ENCODE measurements at places on chromosomes 11 and 22. TPM values are rescaled to one million over a fixed set of nuclear protein-coding genes. Genes with fewer than 3 reads are reported as not detected.

GRCh38 chr22:37497062-37497599 is 10.9 kb upstream of the MFNG start:
- no peak for DNase-seq

- DNase-seq: no peak
Observed at GRCh38 chr11:108524422-108524821, 26.2 kb upstream of the POGLUT3 start.

DNA sequence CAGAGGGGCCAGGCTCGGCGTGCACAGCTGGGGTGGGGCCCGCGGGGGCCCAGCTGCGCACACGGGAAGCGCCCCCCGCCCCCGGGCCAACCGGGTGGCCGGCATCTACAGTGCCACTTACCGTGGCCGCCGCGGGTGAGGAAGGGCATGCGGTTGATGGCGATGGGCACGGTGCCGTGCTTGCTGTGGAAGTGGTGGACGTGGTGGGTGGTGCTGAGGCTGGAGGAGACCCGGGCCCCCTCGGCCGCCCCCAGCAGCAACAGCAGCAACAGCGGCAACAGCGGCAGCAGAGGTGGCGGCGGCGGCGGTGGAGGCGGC is 51.4 kb downstream of the SLC22A12 start:
- DNase-seq: no peak

DNA sequence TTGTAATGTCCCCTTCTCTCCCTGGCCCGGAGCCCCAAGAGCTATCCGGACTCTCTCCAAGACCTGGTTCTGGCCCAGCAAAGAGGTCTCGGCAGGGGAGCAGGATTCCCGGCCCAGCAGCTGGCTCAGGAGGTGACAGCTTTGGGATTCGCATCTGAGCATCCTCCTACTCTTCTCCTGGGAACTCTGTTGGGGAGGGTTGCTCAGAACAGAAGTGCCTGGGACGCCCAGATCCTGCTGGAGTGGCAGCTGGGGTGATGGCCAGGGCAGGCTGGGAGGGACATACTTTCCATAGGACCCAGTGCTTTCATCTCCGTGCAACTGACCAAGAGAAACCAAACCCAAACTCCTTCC is 83.6 kb upstream of the PRODH start:
- DNase-seq: no peak

- no peak for DNase-seq
Observed at GRCh38 chr11:63622323-63622722, 8.1 kb upstream of the PLAAT3 start.

DNA sequence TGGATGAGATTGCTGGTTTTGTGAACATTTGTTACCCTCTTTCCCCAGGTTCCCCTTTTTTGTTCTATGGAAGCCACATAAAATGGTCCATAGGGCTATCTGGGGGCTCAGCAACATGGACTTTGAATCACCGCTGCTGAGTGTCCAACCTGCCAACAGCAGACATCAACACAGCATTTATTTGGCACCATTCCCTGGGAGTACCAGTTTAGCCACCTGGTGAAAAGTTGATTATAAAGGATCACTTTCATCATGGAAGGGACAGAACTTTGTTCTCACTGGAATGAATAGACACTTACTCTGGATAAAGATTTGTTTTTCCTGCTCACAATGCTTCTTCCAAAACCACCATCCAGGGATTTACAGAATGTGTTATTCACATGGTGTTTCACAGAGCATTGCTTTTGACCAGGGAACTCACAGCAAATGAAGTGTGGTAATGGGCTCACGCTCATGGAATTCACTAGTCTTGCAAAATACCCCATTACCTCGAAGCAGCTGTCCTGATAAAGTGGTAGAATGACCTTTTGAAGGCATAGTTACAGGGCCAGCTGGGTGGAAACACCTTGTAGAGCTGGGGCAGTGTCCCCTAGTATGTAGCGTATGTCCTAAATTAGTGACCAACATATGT is 43.9 kb downstream of the ADM start:
- no peak for DNase-seq

- DNase-seq: no peak
Observed at GRCh38 chr11:28632338-28632737, 524.1 kb downstream of the METTL15 start.

- DNase-seq: peak; percentile 50
Observed at GRCh38 chr22:46070215-46070802, 80.0 kb upstream of the PPARA start.

- no peak for DNase-seq
Observed at GRCh38 chr22:35098921-35099320, 33.0 kb downstream of the ISX start.

- DNase-seq: no peak
Observed at GRCh38 chr22:44730022-44730393, 22.4 kb upstream of the ARHGAP8 start.

DNA sequence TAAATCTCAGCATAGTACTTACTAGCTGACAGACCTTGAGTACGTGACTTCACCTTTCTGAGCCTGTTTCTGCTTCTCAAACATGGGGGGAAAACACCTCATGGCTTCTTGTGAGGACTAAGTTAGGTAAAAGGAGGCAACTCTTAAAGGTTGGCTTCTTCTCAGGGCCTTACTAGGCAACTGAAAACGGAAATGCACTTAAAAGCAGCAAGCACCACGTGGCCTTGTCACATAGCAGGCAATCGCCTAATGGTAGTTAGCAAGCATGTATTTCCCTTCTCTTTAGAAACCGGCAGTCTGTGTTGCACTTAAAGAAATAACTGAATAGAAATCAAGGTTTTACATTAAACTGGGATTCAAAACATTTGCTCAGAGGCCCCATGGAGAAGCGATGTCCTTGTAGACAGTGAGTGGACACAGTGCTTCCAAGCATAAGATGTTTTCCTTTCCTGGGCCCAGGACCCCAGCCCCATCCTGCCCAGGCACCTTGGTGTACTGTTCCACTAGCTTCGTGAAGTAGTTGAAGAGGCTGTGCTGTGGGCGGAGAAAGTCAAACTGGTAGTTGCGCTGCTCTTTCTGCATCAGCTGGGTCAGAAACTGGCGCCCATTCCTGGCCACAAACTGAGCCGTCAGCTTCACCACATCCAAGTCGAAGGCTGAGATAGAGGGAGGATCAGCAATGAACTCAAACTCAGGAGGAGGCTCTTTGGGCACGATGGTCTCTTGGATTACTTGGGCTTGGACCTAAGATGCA is 12.1 kb downstream of the SF3A1 start:
- peak; percentile 86 for DNase-seq

DNA sequence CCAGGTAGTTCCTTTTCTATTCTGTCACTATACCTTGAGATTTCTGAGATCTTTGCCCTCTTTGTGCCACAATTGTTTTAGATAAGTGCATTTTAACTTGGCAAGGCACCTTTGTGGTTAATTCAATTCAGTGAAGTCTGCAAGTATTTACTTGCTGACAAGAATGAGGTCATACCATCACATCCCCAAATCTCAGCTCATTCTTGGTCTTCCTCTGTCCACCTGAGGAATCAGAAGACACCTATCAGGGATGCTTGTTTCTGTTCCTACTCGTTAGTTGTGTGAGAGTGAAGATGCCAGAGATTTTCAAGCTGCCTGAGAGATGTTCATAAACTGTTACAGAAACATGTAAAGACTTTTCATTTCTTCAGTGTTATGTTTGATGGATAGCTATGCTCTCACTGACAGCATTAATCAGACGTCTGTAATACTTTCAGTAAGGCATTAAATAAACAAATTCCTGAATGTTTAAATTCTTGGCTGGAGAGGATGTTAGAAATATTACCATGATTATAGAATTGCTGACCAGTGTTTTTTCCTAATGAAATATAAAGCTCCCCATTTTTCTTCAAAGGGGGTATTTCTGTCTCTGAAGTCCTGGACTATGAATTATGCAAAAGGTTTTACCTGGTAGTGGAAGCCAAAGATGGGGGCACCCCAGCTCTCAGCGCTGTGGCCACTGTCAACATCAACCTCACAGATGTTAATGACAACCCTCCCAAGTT is 135.0 kb upstream of the MTNR1B start:
- DNase-seq: no peak

DNA sequence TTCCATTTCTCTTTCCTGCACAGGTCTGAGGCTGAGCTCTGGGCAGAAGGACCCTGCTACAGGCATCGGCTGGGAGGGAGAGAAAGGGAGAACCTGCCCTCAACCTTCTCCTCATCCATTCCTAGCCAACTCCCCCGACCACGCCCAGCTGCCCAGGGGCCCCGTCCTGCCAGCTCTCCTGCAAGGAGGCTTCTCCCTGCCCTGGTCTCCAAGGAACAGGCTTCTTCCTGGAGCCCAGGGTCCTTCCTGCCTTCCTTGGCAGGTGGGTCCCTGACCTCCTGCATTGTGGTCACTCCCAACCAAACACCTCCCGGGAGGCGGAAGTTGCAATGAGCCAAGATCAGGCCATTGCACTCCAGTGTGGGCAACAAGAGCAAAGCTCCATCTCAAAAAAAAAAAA is 12.5 kb upstream of the HMOX1 start:
- no peak for DNase-seq

DNA sequence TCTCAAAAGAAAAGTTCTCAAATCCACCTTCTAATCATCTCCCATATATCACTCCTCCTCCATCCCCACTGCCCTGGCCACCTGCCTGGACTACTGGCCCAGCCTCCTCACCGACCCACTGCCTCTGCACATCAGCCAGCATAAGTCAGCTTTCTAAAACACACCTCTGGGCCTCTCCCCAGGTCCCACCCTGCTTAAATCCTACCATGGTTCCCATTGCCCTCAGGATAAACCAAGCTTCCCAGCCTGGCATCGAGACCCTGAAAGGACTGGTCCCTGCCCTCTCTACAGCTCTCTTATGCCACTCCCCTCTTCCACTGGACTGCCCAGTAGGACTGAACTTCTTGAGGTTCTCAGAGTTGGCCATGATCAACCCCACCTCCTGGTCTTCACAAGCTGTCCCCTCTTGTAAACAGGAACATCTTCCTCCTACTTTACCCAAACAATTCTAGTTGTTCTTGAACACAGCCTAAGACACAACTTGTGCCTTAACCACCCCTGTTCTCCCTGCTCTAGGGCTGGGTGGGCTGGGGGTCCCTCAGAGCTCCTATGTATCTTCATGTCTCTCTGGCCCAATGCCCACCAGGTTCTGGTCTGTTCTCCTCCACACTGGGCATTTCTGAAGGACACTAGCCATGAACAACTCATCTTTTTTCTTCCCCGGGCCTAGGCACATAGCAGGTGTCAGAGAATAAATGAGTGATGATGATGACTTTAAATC is 12.6 kb upstream of the P2RY6 start:
- DNase-seq: no peak

- no peak for DNase-seq
Observed at GRCh38 chr11:128456566-128457268, 130.6 kb downstream of the ETS1 start.

Gene SMTNL1
- not detected for total RNA-seq

Gene OR5L1
- total RNA-seq: not detected

Gene KDM4D
- 1.6 TPM for total RNA-seq

Gene HEPACAM
- not detected for total RNA-seq

Gene APOA4
- total RNA-seq: not detected

Gene SEC14L2
- total RNA-seq: 12.8 TPM

Gene OR52I2
- total RNA-seq: not detected

Gene CCDC82
- total RNA-seq: 35.3 TPM

Gene KRTAP5-1
- not detected for total RNA-seq
